ENCODE measurements at places on chromosomes 3 and 15. TPM values are rescaled to one million over a fixed set of nuclear protein-coding genes. Genes with fewer than 3 reads are reported as not detected.

GRCh38 chr15:89912145-89912673 lies 543 bp downstream of the ARPIN start:
- peak; percentile 20 for DNase-seq

- peak; percentile 71 for DNase-seq
Measured at GRCh38 chr3:30098243-30098642, 508.2 kb upstream of the TGFBR2 start.

Gene IGSF11
- total RNA-seq: 0.26 TPM

Gene COL6A5
- total RNA-seq: under 0.01 TPM

Gene GOLGA8J
- not detected for total RNA-seq

Gene ZCWPW2
- 1.0 TPM for total RNA-seq

All from fibroblast of lung (primary cell).